ENCODE measurements at places on chromosomes 1 and 21.

DNA sequence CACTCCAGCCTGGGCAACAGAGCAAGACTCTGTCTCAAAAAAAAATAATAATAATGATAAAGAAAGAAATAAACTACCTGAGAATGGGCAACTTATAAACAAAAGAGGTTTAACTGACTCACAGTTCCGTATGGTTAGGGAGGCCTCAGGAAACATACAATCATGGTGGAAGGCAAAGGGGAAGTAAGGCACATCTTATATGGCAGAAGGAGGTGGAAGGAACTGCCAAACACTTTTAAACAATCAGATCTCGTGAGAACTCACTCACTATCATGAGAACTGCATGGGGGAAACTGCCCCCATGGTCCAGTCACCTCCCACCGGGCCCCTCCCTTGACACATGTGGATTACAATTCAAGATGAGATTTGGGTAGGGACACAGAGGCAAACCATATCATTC lies 6.3 kb upstream of the EGLN1 start:
- no peak for DNase-seq

GRCh38 chr1:17674726-17675500 lies 80.2 kb upstream of the ACTL8 start:
- no peak for DNase-seq

- no peak for DNase-seq
Measured at GRCh38 chr1:207620543-207620893, 24.4 kb upstream of the CR1L start.

- no peak for DNase-seq
Measured at GRCh38 chr1:19467199-19468187, 17.8 kb downstream of the CAPZB start.

DNA sequence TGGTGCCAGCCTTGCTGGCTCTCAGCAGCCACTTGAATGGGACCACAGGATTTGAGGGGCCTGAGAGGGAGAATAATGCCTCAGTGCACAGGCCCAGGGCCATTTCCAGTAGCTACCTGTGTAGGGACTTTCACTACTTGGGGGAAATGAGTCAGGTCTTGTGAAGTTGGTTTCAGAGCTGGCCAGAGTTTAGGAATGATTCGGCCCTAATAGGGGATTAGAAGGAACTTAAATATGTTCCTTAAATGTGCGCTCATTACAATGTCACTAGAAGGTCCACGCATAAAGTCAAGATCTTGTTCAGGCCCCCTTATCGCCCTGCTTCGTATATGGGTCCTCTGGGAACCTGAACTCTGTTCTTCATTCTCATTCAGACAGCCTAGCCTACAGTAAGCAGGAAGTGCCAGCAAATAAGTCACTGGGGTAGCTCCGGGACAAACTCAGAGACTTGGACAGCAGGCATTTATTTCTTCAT lies 5.6 kb upstream of the AKR1A1 start:
- no peak for DNase-seq

DNA sequence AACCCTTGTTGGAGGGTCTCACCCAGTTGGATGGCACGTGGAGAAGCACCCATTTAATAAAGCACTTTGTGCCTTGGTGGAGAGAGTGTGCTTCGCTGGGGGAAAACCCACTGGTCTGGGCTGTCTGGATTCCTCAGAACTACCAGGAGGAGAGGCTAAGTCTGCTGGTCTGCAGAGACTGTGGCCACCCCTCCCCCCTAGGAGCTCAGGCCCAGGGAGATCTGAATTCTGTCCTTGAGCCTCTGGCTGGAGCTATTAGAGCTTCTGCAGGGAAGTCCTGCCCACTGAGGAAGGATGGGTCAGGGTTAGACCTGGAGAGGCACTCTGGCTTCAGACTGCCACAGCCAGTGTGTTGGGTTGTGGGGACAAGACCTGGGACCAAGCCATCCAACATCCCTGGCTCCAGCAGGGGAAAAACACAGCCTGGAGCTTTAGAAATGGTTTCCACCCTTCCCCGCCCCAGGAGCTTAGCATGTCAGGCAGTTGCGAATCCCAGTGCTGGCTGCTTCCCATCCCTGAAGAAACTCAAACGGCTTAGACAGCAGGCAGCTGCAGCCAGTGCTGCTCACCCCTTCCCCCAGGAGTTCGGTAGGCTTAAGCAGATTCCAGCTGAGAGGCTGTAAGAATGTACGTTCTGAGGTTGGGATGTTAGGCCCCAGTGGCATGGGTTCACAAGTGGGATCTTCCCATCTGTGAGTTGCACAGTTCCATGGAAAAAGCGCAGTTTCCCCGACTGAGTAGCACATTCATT lies 288.3 kb downstream of the TGFB2 start:
- DNase-seq = no peak

DNA sequence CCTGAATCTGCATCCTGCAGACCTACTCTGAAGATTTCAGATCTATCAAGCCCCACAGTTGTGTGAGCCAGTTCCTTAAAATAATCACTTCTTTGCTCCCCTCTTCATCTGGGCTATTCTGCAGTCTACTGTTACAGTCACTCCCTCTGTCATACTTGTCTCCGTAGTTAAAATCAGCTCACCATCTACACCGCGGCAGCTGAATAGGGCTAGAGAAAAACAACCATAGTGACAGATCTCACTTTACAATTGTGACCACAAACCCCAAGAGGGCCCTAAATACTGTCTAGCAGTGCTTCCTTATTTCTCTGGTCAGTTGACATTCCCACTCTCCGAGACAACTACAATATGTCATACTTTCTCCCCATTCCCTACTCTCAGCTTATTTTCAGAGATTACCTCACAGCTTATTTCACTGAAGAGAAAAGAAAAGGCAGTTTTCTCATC lies 12.9 kb downstream of the DESI2 start:
- no peak for DNase-seq

- no peak for DNase-seq
Measured at GRCh38 chr1:106458866-106459265, 597.6 kb upstream of the PRMT6 start.

DNA sequence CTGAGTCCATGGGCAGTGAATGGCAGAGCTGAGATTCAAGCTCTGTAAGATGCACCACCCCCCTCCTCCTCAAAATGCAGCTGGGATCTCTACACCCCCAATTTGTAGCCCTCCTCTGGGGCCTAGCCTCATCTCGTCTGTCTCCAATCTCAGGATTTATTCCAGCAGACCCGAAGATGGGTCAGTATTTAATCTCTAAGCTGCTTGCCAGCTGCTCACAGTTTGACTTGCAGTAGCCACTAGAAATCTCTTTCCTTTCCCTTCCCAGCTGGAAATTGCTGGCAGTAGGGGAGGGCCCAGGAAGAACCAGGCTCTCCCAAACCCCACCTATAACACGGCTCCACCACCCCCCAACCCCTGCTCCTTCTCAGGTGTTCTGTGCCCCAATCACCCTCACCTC lies 1.5 kb downstream of the LACTBL1 start:
- no peak for DNase-seq

DNA sequence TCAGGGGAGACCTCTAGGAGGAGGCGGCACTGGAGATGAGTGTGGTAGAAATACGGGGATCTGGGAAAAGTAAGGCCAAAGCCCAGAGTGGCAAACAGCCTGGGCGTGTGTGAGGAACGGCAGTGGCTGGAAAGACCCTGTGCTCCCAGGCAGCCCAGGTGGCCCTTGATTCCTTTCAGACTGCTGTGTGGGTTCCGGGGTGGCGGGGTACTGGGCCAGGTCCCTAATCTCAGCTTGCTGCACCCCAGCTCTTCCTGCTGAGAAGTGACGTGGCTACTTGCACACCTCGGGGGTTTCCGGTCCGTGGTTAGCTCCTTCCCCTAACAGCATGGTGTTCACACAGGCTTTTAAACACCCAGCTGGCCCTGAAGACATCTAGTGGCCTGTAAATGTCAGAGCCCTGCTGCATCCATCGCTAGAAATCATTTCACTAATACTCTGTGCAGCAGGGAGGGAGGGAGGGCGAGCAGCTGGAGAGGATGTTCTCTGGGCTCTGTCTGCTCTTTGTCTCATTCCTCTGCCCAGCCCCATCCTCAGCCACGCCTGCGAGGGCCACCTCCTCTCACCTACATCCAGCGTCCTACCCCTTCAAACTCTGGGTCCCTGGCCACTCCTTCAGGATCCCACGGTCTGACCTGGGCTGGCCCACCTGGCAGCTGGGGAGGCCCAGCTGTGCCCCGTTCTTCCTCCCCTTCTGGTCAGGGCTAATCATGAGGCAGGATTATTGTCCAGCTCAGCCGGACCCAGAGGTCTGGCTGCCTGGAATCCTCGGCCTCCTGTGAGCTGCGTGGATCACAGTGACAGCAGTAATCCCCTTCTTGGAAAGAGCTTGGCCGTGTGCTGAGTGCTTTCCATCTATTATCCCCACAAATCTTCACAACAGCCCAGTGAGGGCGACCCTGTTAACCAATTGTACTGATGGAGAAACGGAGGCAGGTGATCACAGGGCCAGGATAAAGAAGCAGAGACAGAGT lies 7.2 kb downstream of the ZDHHC18 start:
- no peak for DNase-seq

DNA sequence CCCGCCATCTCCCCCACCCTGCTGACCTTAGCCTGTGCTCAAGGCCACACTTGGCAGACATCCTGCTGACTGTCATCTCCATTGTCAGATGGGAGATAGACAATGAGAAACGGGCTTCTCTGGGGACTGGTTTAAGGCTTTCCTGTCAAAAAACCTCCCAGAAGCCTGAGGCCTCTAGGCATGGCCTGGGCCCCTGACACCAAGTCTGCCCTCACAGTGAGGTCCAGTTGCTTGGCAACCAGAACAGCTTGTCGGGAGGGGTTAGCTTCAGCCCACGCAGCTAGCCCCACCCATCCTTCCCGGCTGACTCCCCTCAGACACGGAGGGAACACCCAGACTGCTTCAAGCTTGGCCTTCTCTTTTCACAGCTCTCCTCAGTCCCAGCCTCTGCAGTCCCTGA lies 11.0 kb downstream of the PLEKHA6 start:
- DNase-seq = no peak

DNA sequence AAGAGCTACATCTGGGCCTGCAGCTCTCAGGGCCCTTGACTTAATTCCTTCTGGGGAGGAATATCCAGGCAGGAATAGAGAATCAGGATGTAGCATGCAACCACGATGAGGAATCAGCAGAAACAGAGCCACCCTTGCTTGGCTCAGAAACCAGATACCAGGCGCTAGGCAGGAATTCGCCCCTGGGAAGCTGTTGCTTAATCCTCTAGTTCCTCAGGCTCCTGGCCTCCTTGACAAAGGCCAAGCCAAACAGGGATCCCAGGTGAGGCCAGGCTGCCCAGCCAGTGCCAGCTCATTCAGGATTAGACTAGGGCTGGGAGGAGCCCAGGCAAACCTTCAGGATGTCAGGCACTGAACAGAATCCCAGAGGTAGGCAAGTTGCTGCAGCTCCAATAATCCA lies 48.2 kb upstream of the IRF2BP2 start:
- no peak for DNase-seq

GRCh38 chr1:107963601-107964335 lies 1.2 kb downstream of the VAV3 start:
- DNase-seq = no peak

- DNase-seq = no peak
Measured at GRCh38 chr1:177275736-177276135, 105.0 kb downstream of the BRINP2 start.

DNA sequence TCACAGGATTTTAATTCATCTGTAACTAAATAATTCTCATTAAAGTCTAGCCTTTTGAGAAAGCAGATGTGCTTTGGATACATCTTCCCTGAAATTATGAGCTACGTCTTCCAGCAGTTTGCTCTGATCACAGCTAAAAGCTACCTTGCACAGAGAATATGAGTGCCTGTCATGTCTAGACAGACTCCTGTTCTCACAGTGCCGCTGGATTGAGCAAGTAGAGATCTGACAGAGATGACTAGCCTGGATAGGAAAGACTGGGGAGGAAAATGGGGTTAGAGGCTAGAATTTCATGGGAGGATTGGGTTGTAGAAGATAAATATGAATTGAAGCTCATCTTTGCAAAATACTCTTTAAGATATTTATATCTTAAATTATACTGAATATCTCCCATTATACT lies 24.1 kb downstream of the CEPT1 start:
- no peak for DNase-seq

DNA sequence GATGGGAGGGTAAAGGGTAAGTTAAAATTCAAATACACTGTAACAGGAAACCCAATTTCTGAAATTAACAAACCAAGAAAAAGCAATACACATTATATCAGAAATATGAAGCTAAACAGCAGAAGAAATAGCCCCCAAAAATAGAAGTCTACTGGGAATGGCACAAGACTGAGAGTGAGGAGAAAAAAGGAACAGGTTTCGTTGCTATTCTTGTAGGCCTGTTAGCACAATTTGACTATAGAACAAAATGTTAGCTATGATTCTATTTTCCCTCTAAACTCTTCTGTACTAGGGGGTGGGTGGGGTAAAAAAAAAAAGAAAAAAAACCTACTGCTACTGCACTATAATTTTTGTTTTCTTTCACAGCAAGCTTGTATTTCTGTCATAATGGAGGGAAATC lies 12.5 kb downstream of the RBBP5 start:
- DNase-seq = no peak

DNA sequence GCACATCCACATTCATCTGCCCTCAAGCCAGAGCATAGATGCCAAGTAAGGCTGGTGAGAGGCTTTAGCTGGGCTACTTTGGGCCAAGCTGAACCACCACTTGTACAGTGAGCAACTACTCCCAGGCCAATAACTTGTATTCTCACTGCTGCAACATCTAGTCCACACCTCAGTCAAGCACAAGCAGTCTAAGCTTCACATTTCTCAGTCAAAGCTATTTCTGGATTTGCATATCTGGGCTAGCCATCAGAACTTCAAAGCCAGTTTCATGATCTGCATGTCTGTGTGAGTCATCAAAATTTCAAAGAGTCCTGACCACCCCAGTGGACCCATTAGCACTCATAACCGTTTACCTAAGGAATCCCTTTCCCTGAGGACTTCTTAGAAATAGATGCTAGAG lies 77.7 kb upstream of the DIRAS3 start:
- no peak for DNase-seq

GRCh38 chr1:4673494-4673893 lies 19.1 kb downstream of the AJAP1 start:
- DNase-seq = no peak

DNA sequence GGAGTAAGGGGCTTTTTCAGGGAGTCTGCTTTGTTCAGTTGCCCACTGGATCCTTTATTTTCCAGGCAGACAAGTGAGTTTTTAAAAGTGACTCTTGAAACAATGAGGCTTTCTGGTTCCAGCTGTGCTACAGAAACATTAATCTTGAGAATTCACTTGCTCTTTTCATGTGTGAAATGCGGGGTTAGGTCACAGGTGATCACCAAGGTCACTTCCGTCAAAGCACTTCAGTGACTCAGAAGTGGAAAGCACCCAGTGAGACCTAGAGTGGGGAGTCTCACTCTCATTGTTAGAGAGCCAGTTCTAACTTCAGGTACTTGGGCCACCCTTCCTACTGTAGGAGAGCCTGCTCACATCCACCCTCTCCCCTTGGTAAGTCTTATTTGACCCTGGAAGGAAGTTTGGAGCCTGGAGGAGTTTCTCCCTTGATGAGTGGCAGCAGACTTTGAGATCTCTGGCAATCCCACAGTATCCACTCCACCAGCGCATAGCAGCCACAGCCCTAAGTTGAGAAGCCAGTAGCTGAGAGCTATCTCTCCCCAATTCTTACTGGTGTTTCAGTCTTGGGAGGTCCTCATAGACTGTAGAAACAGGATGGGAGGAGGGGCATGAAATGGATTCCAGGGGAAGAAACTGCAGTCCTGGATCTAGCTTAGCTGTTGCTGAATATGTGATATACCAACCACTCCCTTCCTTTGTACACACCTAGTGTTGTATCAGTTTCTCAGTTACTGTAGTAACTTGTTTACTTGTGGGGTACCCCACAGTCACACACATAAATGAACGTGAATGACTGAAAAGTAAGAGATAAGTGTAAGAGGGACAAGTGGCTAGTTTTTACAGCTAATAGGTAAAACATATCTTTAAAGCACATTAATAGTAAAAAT lies 3.1 kb downstream of the TACSTD2 start:
- DNase-seq = no peak

Data from thoracic aorta (tissue), 2 donors.